ENCODE measurements at places on chromosomes 3 and 15.

DNA sequence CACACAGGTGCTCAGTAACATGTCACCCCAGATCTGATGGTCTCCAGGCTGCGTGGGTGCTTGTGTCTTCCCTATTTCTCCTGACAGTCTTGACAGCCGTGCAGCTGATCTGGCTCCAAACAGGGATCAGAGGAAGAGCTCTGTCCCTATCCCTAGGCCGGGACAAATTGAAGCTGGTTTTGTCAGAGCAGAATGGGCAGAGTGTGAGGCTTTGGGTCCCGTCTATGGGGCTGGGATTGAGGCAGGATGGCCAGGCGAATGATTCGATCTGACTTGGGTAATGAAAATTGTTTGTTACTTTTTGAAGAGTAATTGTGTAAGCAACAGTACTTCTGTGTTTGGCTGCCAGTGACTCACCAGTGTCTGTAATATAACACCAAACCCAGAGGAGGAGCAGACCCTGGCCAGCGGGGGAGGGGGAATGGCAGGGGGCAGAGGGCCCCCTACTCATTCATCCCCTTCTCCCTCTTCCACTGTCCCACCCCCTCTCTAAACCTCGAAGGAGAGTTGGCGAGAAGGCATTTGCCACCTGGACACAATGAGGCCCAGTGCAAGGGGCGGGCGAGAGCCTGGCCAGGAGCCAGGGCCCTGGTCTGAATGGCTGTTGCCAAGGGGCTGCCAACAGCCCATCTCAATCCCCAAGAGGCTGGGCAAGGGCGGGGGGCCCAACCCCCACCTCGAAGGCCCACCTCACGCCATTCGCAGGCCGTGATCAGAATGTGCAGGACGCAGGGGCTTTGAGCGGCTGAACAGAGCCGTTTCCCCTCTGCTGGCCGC is 4.9 kb upstream of the MAGEF1 start:
- no peak for DNase-seq
- H3K4me1 ChIP-seq, result peaks cover 20% of the 10 kb centered on the region
- no peaks in the 10 kb centered on the region for H3K27me3 ChIP-seq
- H3K36me3 ChIP-seq, result no peaks in the 10 kb centered on the region

GRCh38 chr15:49168016-49168415 is 2.0 kb upstream of the GALK2 start:
- no peaks in the 10 kb centered on the region for H3K36me3 ChIP-seq
- DNase-seq, result no peak
- no peak overlapping the region for H3K4me3 ChIP-seq
- H3K27me3 ChIP-seq, result no peaks in the 10 kb centered on the region
- H3K27ac ChIP-seq, result no peak overlapping the region

DNA sequence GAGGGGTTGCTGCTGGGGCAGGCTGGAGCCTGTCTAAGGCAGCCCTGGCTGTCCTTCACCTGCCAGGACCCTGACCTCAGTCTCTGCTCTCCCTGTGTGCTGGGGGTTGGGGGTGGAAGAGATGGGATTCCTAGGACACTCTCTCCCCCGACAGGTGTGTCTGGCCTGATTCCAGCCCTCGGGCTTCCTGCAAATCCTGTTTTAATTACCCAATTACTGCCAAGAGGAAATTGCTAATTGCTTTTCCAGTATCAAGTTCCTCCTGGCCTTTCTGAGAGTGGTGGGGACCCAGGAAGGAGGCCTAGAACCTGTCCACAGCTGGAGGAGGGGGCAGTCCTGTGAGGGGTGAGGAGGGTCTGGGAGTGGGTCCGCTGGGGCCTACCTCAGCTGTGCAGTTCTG is 15.8 kb downstream of the PLXNA1 start:
- H3K36me3 ChIP-seq, result no peaks in the 10 kb centered on the region
- H3K27me3 ChIP-seq, result no peaks in the 10 kb centered on the region
- H3K27ac ChIP-seq, result peak overlapping the region; percentile 41
- DNase-seq, result no peak

DNA sequence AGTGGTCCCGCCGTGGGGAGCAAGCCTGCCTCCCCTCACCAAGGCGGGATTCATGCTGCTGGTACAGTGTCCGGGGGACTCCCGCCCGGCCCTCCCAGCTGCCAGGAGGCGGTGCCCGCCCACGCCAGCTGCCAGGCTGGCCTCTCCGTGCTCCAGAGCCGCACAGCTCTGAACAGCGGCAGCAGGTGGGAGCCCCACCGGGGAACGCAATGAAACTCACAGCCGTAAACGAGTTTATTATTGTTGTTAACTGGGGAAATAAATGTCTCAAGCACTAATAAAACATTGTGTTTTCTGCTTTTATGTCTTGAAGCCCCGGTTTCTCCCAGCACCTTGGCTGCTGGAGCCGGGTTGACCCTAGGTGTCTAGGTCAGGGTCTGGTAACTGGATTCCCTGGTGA is 317.7 kb upstream of the TLE3 start:
- H3K36me3 ChIP-seq, result no peaks in the 10 kb centered on the region
- DNase-seq, result no peak
- H3K4me3 ChIP-seq, result no peak overlapping the region
- H3K27me3 ChIP-seq, result no peaks in the 10 kb centered on the region
- H3K4me1 ChIP-seq, result no peaks in the 10 kb centered on the region

DNA sequence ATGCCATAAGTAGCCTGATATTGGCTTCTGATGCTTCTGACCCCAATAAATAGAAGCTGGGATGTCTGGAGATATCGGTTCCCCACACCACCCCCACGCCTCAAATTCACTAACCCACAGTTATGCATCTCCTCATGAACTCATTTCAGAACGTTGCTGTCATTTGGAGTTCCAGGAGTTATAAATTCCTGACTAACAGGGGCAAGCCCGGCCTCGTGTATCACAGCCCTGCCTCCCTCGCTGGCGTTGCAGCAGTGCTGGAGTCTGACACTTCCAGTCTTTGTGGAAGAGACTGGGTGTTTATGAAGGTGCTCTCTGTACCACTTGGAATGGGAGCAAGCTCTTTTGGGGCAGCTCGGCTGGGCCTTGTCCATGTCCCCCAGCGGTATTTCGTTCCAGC is 101.0 kb downstream of the ANP32A start:
- H3K4me1 ChIP-seq, result no peaks in the 10 kb centered on the region
- no peak overlapping the region for H3K27ac ChIP-seq
- H3K36me3 ChIP-seq, result no peaks in the 10 kb centered on the region

DNA sequence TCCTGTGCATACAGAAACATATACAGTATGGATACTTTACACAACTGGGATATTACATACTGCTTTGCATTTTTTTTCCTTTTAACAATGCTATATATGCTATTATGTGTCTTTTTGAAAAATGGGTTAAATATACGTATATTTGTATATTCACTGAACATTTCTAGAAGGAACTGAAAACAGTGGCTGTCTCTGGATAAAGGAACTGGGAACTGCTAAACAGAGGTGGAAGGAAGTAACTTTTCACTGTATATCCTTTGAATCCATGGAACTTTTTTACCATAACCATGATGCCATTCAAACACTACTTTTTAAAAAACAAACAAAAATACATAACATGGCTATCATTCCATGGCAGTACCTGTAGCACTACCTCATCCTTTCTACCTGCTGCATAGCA is 1.8 kb downstream of the MTFMT start:
- DNase-seq, result no peak
- peak overlapping the region; percentile 92 for H3K4me3 ChIP-seq
- H3K27me3 ChIP-seq, result no peaks in the 10 kb centered on the region
- H3K27ac ChIP-seq, result no peak overlapping the region

- H3K27ac ChIP-seq, result no peak overlapping the region
- no peak for DNase-seq
- H3K36me3 ChIP-seq, result no peaks in the 10 kb centered on the region
- H3K4me1 ChIP-seq, result peaks cover 15% of the 10 kb centered on the region
Measured at GRCh38 chr15:50137330-50137761, 18.3 kb upstream of the ATP8B4 start.

DNA sequence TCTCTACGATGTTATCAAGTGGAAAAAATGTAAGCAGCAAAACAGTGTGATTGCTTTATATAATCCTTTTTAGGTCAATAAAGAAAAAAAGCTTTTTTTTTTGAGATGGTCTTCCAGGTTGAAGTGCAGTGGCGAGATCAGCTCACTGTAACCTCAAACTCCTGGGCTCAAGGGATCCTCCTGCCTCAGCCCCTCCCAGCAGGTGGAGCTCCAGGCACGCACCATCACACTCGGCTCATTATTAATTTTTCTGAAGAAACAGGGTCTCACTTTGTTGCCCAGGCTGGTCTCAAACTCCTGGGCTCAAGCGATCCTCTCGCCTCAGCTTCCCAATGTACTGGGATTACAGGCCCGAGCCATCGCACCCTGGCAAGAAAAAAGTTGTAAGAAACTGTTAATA is 17.3 kb downstream of the RNF168 start:
- no peak overlapping the region for H3K27ac ChIP-seq
- DNase-seq, result no peak
- H3K27me3 ChIP-seq, result no peaks in the 10 kb centered on the region
- no peak overlapping the region for H3K4me3 ChIP-seq
- no peaks in the 10 kb centered on the region for H3K4me1 ChIP-seq

GRCh38 chr3:66466606-66467270 is 34.1 kb downstream of the LRIG1 start:
- H3K36me3 ChIP-seq, result no peaks in the 10 kb centered on the region
- no peak overlapping the region for H3K27ac ChIP-seq

GRCh38 chr15:83283138-83283812 is 1.2 kb downstream of the BNC1 start:
- no peak overlapping the region for H3K27ac ChIP-seq
- H3K4me1 ChIP-seq, result peaks cover 7% of the 10 kb centered on the region
- no peaks in the 10 kb centered on the region for H3K36me3 ChIP-seq
- no peak for DNase-seq

- H3K27me3 ChIP-seq, result peaks cover 33% of the 10 kb centered on the region
- no peak overlapping the region for H3K4me3 ChIP-seq
- peaks cover 38% of the 10 kb centered on the region for H3K4me1 ChIP-seq
- no peak overlapping the region for H3K27ac ChIP-seq
Measured at GRCh38 chr3:170417090-170417489, 1.6 kb upstream of the CLDN11 start.

DNA sequence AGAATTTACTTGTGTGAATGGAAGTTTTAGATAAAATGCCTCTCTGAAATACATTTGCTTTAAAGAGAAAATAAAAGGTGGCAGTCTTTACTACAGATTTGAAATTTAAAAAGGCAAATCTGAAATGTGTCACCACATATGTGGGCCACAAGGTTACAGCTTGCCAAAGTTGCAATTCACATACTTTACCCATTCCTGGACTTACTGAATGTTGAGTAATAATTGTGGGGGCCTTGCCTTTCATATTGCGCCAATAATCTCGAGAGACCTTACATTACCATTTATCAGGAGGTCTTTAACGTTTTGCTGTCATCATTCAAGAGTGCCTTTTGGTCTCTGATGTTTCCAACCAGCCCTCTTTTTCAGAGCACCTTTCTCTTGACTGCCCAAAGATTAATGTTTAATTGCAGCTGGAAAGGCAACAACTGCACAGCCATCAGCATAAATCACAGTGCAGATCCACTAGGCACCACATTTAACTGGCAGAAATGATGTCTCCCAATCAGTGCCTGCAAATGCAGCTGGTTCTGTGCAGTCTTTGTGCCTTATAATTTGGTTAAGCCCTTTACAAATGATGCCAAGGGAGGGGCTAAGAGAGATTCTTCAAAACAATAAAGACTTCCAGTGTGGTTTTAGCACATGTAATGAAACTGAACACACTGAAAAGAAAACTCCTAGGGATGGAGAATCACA is 206.8 kb downstream of the MAGI1 start:
- H3K27ac ChIP-seq, result no peak overlapping the region
- H3K27me3 ChIP-seq, result no peaks in the 10 kb centered on the region
- DNase-seq, result no peak
- no peaks in the 10 kb centered on the region for H3K36me3 ChIP-seq
- no peak overlapping the region for H3K4me3 ChIP-seq
- H3K4me1 ChIP-seq, result peaks cover 7% of the 10 kb centered on the region

DNA sequence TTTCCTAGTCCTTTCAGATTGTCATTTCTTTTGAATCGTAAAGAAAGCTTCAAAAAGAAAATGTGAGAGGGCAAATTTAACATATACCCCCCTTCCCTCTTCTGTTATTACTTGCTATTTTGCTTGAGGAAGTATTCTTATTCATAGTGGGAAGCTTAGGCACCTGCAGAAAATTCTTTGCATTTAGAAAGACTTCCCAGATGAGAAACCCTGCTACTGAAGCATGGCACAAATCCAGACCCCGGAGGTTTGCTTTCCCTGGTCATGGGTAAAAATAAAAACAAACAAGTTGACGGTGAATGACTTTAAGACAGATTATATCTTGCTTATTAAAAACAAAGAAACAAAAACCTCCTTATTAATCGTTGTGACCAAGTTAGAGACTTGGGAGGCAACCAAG is 93.9 kb downstream of the IL5RA start:
- H3K27me3 ChIP-seq, result no peaks in the 10 kb centered on the region
- no peak overlapping the region for H3K4me3 ChIP-seq
- no peak overlapping the region for H3K27ac ChIP-seq

DNA sequence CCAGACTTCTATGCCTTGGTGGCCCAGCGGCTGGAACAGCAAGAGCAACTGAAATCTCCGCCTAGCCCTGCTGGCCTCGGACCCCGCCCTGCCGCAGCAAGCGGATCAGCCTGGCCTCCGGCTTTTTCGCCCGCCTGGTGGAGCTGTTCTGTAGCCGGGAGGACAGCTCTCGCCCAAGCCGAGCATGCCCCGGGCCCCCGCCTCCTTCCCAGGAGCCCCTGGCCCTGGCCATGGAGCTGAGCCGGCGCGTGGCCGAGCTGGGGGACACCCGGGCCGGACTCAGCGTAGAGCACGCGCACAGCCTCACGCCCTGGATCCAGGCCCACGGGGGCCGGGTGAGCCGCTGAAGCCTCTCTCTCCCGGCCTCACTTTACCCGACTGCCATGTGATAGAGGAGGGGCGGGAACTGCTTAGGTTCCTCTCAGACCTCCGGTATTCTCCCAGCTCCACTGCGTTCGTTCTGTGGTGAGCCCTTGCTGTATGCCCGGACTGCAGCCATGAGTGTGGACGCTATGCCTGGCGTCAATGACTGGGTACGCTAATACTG is 24.1 kb upstream of the MRPL3 start:
- no peaks in the 10 kb centered on the region for H3K36me3 ChIP-seq
- DNase-seq, result peak; percentile 49
- no peaks in the 10 kb centered on the region for H3K4me1 ChIP-seq

GRCh38 chr3:179964890-179965289 is 71.8 kb downstream of the PEX5L start:
- H3K36me3 ChIP-seq, result no peaks in the 10 kb centered on the region
- DNase-seq, result no peak
- no peak overlapping the region for H3K4me3 ChIP-seq
- H3K4me1 ChIP-seq, result no peaks in the 10 kb centered on the region
- no peak overlapping the region for H3K27ac ChIP-seq

DNA sequence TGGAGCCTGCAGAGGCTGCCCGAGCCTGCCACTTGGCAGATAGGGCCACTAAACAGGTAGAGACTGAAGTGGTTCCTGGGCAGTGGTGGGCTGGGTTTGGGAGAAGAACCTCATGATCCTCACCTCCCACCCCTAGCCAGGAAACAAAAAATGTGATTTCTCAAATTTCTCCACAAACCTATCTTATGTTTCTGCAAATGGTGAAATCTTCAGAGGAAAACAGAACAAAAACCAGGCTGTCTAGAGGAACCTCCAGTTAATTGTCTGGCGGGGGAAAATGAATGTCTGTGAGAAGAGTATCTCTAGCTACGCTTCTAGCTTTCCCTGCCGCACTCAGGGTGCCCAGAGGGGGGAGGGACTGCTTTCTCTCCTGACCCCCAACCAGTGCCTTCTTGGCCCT is 55.9 kb downstream of the TRA2B start:
- no peaks in the 10 kb centered on the region for H3K4me1 ChIP-seq
- no peak overlapping the region for H3K27ac ChIP-seq
- H3K36me3 ChIP-seq, result no peaks in the 10 kb centered on the region
- peaks cover 5% of the 10 kb centered on the region for H3K27me3 ChIP-seq
- no peak overlapping the region for H3K4me3 ChIP-seq
